ENCODE measurements at places on chromosomes 11 and 22.
A peak's percentile ranks its signal among the peaks of the same experiment; 100 is the strongest.

DNA sequence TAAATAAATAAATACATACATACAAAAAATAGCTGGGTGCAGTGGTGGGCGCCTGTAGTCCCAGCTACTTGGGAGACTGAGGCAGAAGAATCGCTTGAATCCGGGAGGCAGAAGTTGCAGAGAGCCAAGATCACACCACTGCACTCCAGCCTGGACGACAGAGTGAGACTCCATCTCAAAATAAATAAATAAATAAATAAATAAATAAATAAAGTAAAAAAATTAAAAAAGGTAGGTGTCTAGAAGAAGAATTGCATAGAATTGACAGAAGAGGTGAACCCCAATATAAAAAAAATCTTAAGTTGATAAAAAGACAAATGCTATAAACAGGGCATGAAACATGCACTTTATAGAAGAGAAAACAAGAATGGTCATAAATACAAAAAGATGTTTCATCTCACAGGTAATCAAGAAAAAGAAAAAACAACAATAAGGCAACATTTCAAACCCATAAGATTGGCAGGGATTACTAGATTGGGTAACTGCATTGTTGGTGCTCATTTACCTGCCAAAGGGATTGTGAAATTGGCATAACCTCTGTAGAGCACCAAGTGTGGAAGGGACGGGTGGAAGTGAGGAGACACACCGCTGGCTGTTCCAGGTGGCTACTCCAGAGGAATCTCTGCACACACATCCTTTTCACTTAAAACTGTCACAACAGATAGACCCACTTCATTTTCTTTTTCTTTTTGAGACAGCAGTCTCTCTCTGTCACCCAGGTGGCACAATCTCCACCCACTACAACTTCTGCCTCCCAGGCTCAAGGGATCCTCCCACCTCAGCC lies 44.7 kb downstream of the NF2 start:
- DNase-seq = no peak

DNA sequence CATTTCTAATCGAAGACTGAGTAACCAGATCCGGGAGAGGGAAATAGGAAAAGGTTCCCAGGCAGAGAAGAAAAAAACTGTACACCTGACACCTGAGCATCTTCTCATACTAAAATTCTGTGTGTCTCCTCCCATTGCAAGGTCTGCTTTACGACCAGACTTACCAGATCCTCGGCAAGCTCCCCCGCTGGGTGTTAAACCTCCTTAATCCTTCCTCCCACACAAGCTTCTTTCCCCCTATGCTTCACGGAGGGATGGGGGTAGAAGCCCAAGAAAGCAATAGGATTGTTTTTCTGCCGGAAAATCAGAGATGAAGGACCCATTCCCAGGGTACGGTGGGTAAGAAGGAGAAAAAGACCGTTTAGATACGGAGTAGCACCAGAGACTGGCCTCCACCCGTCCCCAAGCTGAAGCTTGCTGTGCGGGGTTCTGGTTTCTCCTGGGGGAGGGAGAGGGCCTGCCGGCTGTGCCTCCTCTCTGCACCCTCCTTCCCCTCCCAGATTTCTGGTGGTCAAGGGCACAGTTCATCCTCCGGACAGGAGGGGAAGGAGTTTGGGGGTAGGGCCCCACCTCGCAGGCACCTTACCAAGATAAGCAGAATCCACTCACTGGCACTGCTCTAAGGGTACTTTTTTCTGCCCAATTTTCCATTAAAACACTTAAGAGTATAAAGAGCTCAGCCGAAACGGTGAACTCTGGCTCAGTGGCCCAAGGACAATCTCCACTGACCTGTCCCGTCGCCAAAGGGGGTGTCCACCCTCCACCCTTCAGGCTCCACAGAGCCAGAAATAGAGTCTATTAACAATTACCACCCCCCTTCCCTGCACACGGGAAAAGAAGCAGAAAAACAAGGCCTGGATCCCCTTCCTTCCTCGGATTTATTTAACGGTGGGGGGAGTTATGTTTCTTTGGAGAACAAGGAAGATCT lies 1.2 kb downstream of the TOB2 start:
- no peak for DNase-seq

DNA sequence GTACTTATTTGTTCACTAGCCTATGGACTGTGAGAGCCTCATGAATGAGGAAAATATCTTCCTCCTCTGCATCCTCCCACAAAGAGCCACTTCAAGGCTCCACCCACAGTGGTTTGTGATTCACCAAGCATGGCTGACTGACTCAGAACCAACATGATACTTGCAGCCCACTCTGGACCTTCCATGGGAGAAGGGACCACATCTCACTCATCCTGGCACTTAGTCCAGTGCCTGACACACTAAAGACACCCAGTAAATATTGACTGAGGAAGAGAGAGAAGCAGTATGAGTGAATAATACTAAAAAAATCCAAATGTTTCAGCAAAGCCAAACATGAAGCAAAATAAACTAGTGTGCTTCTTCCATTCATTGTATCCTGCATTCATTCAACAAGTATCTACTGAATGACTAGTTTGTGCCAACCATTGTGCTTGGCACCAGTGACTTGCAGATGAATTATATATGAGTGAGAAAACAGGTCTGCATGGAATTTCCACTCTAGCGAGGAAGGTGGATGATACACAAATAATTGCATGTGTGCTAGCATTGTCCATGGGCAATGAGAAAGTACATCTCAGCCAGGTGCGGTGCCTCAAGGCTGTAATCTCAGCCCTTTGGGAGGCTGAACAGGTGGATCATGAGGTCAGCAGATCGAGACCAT lies 54.9 kb upstream of the BLID start:
- DNase-seq = no peak

DNA sequence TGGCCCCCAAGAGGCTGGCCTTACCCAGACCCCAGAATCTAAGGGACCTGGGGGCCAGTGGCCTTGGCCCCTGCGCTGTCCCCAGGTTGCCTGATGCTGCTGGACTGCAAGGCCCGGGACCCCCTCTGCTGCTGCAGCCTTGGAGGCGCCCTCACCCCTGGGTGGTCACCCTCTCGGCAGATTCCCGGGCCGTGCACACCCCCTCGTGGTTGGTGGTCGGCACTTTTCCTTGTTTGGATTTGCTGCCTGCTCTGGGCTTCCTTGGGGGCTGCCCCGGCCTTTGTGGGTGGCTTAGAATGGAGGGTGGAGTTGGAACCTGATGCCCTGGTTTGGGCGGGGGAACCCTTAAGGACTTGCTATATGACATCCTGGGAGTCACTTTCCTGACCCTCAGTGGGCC lies 5.3 kb downstream of the RIN1 start:
- DNase-seq = no peak

GRCh38 chr11:31932879-31933278 lies 121.8 kb upstream of the PAX6 start:
- no peak for DNase-seq

GRCh38 chr11:114054806-114055205 lies 4.7 kb upstream of the ZBTB16 start:
- DNase-seq = no peak

- DNase-seq = no peak
These were observed 494.1 kb downstream of the DLG2 start for GRCh38 chr11:85132851-85133585.

DNA sequence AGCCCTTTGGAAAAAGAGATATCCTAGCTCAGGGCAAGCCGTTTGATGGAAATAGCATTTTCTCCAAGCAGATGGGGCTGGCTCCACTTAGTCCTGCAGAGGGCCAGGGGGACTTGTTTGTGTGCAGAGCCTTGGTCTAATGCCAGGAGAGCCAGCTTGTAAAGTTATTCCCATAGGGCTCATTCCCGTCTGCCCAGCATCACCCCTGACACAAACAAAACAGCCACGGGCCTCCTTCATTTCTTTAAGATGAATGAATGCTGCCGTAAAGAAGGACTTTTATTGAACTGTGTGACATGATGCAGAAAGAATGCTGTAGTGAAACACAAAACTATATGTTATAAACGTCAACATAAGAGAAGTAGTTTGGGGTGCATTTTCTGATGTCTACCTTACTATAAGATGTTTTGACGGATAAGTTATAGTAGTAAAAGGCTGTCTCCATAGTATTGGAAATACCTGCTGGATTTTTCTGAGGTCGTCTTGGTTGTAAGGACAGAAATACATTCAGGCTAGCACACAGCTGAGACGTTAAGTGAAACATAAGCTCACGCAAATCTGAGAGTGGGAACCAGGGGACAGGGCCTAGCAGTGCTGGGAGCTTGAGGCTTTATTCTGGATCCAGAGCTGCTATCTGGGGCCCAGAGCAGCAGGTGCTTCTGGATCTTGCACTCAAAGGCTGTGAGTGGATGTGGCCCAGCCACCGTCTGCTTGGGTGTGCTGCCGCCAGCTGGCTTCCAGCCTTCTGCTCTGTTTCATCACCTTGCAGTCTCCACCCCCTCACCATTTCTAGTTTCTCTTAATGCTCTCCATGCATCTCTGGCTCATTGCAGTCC lies 53.3 kb downstream of the NCAM1 start:
- peak; percentile 50 for DNase-seq

- DNase-seq = no peak
These were observed 15.5 kb downstream of the FLI1 start for GRCh38 chr11:128709402-128709801.

DNA sequence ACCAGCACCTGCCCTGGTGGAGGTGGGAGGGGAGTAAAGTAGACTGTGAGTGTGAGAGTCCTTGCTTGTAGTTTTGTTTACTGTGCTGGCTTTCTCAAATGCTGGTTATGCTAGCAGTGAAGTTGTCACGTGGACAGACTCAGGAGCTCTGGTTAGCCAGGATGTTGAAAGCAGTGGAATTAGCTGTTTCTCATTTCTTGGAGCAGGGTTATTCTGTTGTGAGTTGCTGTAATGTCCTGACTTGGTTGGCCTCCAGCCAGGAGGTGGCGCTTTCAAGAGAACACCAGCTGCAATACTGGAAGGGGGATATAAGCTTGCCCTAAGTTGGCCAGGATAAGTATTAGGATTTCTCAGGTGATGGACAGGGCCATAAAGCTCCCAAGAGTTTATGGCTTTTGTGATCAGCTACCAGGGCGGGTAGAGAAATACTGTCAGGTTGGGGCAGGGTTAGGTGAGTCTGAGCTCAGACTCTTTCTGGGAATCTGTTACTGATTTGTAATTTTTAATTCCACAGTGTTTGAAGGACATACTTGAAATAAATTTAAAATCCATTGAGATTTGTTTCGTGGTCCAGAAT lies 13.7 kb downstream of the CYP2D6 start:
- no peak for DNase-seq

DNA sequence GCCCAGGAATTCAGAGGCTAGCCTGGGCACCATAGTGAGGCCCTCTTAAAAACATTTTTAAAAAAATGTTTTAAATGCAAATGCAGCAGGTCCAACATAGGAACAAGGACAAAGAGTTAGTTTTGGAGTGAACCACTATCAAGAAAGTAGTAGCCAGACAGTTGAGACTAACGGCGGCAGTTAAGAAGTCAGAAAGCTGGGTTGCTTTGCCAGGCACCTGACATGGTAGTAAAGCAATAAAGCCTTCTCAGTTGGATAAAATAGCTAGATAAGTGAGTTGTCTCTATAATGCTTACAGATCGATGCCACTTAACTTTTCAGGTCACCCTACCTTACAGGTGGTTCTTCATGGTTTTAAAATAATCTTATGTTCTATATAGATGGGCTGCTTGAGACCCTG lies 16.9 kb upstream of the DDX17 start:
- no peak for DNase-seq

GRCh38 chr11:278001-278951 lies at the start of gene NLRP6:
Gene NLRP6 (plus strand): TSS chr11:278407. CDS start chr11:278570, 163 bp downstream.
- DNase-seq = no peak

- peak; percentile 46 for DNase-seq
These were observed 48.4 kb downstream of the COMMD9 start for GRCh38 chr11:36240801-36241200.

DNA sequence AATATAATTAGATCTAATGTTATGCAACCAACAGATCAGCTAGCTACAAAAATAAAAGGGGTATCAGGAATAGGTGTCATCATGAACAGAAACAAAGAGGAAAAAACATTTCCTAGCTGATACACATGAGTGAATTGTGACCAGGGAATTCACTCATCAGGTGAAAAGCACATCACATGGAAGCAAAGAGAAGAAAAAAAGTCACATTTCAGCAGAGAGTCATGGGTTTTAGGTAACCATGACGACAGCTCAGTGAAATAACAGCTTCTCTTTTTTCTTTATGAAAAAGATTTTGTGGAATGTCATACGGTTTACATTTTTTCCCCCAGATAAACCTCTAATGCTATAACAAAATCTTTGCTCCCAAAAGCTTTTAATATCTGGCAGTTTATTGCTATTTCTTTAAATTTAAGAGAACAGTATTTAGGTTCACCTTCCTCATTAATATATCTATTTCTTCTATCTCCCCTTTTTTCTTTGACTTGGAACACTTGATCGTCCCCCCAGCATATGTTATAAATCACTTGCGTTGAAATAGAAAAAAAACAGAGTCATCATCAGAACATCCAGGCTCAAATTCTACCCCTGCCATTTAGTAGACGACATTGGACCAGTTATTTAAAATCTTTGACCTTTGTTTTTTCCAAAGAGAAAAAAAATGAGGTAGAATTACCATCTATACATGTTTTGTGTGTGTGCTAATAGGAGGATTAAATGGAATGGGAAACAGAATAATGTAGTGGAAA lies 5.3 kb downstream of the TYR start:
- no peak for DNase-seq

DNA sequence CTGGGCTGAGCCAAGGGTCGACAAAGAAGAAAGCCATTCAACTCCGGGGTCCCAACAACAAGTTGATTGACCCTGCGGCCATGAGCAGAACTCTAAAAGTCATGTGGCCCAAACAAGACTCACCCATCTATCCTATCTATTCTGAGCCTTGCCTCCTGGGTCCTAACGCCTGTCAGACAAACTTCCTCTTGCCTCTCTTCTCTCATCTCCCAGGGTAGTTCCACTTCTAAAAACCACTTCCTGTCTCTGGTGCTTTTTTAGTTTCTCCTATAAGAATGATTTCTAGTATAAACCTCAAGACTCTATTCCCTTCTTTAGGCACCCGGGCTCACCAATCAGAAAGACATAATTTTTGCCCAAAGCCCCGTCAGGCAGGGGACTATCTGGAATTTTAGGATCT lies 530.2 kb downstream of the DLG2 start:
- no peak for DNase-seq

DNA sequence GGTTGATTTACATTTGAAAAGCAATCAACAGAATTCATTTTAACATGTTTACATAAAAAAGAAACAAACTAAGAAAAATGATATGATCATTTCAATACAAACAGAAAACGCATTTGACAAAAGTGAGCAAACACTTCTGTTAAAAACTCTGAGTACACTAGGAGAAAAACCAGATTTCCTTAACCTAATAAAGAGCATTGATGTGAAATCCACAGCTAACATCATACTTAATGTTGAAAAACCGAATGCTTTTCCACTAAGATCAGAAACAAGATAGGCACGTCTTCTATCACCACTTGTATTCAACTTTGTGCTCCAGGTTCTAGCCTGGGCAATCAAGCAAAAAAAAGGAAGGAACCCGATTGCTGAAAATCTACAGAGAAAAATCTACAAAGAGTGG lies 227.6 kb downstream of the SBF2 start:
- no peak for DNase-seq

DNA sequence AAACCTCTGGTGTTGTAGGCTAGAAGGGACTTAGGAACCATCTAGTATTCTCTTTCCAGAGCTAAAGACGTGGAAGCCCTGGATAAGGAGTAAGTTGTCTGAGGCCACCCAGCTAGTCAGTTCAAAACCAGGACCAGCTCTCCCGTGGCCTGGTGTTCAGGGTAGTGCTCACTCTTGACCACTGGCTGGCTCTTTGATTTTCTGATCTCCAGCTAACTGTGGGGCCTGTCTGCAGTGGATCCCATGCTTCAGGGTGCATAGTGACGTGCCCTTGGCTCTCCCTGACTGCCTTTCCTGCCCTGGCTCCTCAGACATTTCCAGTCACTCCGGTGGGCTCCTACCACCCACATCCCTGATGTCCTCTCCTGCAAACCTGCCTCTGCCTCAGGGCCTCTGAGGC lies 1.3 kb downstream of the CLMP start:
- no peak for DNase-seq

Data from NCI-H345 (cell line).